CD14-positive monocyte (primary cell): ENCODE measurements at places on chromosomes 3 and 15.

DNA sequence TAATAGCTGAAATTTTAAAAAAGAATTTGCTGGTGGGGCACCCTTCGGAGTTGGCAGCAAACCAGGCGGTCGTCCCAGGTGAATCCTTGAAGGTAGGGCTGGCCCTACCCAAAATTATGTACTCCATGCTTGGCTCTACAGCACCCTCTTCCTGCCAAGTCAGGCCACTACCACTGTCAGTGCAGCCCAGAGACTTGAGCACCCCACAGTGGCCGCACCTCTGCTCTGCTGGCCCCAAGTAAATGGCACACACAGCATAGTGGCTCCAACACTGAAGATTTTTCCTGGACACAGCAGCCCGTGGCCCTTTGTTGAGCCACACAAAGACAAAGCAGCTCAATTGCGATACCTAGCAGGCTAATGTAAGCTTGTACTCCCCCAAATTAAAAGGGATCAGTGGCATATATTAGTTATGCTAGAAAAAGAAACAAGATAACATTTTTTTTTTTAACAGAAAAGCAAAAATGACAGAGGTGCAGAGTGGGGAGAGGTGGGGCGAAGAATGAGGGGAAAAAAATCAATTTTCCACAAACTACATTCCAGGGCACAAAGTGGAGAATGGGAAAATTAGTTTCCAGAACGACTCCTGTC is 250.5 kb downstream of the UACA start:
- peak; percentile 76 for DNase-seq

DNA sequence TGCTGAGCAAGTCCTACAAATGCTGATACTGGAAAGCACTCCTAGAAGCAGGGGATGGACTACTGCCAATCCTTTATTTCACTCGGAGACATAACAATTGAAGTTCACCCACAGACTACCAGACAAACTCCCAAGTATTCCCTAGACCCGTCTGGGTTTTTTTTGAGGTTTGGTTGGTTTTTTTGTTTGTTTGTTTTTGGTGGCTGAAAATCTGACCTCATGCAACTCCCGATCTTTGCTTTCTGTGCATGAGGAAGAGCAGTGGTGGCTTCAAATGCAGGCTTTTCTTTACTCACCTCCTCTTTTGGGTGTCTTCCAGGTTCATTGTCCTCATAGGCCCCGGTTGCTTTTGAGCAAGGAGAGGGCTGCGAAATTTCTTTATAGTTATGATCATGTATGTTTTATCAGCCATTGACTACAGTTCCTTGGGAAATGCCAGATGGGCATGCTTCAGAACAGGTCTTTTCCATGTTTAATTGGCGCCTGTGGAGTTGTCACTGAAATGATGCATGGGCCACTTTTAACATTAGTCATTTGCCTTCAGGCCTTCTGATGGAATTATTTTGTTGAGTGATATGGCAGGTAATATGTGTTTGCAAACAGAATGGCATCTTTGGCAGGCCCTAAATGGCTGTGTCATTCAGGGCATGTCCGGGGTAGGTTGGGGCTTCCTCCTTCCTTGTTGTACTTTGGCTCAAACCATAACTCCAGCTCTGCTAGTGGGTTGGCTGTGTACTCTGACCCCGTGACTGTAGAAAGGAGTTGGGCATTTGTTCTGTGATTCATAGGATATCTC is 81.3 kb upstream of the ZBED2 start:
- DNase-seq: peak; percentile 17

- no peak for DNase-seq
These were observed 78.6 kb downstream of the TRIM42 start for GRCh38 chr3:140756240-140757016.

GRCh38 chr3:69406163-69406562 is 20.3 kb upstream of the FRMD4B start:
- DNase-seq: no peak

DNA sequence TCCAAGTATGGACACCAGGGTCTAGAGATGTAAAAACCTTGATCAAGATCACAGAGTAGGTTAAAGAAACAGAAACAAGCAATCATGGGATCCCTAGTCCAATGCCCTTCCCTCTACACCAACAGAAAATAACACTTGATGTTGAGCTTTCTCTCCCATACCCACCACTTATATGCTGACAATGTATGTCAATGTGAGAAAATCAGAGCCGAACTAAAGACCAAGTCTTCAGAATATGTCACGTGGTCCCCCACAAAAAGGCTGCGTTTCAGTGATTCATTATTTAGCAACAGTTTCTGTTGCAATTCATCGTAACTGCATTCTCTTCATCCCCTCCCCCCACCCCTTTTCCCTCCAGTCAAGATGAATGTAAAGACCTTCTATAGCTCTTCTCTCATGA is 278.9 kb upstream of the STT3B start:
- peak; percentile 84 for DNase-seq
